ENCODE measurements at places on chromosomes 4 and X.

- no peak for DNase-seq
These were observed 4.6 kb downstream of the SLC38A5 start for GRCh38 chrX:48465336-48465933.

- no peak for DNase-seq
These were observed 69.6 kb downstream of the ENPP6 start for GRCh38 chr4:184147858-184148737.

DNA sequence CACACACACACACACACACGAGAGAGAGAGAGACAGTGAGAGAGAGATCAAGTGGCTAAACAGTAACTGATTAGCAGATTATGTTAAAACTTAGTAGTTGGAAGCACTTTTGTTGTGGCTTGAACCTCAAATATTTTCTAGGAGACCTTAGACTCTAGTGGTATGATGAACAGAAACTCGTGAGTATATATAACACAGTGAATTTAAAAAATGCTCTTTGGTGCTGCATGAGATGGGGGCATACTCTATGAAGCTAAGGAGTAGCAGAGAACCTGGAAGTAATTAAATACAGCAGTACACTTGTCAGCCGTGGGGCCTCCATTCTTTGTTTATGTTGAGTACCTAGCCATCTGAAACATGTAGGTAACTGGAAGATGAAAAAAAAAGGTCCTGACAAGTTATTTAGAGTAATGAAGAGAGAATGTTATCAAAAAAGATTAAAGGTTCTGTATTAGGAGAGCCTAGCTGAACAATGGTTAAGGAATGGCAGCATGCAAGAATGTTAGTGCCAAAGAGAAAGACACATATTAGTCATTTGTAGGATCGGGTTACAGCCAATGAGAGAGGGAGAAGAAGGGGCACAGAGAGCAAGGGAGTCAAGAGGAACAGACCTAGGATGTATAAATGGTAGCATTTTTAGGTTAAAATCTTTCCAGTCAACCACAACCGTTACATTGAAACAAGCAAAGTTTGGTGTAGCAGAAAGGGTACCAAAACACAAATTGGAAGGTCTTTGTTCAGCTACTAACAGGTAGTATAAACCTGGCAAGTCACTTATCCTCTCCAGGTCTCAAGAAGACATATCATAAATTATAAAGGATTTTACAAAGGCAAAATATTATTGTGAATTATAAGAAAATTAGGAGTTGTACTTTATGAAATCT lies 316.7 kb upstream of the DIPK2B start:
- no peak for DNase-seq

DNA sequence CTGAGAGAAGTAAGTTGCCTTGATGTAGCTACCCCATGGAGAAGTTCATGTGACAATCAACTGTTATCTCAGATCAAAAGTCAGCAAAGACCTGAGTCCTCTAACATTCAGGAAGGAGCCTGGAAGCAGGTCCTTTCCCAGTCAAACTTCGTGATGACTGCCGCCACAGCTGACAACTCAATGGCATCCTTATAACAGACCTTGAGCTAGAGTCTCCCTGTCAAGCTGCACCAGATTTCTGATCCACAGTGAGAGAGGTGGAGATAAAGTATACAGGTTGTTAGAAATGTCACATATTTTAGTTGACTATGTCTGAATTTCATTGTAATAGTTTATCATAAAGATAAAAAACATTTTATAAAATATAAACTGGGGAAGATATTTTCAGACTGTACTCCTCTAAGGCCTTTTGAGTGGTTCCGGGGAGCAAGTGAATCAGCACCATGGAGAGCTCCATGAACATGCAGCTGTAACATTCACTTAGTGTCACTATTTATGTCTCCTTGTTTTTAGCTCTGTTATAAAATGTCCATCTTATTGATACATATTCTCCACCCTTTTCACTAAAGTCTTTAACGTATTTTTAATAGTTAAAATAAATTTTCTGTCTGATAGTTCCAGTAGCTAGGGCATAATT lies 1653.5 kb upstream of the AGA start:
- DNase-seq = no peak

DNA sequence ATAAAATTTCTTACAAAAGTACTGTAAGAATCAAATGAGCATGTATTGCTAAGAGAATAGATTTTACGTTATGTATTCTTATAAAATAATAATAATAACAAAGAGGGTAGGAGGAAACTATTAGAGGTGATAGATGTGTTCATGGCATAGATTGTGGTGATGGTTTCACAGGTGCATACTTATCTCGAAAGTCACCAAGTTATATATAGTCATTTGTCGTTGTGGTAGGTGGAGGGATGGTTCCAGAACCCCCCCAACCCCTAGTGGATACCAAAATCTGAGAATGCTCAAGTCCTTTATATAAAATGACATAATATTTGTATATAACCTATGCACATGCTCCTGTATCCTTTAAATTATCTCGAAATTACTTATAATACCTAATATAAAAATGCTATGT lies 36.7 kb upstream of the H2AZ1 start:
- no peak for DNase-seq

- no peak for DNase-seq
These were observed 3.0 kb upstream of the PLAC1 start for GRCh38 chrX:134661295-134661694.

- DNase-seq = no peak
These were observed 57.1 kb downstream of the FREM3 start for GRCh38 chr4:143643399-143643798.

- no peak for DNase-seq
These were observed 196.1 kb downstream of the ZNF330 start for GRCh38 chr4:141416677-141417363.

DNA sequence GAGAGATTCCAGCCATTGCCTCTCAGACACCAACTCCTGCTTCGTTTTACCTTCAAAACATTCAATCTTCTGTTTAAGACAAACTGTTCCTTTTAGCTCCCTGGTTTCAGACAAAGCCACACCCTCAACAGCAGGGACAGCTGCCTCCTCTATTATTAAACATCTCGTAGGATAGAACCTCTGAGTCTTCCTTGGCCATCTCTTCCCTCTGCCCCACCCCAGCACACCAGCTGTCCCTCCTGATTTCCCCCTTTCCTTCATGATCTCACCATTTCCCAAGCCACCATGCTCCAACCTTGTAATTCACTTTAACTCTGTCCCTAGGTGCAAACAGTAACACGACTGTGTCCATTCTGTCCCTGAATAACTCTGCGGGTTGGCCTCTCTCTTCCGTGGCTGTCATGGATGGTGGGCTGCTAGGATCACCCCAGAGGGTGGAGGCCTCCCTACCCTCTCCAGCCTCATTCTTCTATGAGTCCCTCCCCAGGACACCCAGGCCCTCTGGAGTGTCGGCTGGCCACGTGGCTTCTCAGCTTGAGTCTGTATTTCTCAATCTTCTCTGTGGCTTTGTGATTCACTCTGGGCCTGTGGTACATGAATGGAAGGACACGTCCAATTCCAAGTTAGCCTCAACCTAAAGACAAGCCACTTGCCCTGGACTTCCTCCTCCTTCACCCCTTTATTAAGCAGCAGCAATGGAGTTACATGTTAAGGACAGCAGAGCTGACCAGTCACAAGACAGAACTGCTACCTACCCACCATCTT lies 349.9 kb downstream of the FBXW7 start:
- DNase-seq = no peak

- peak; percentile 27 for DNase-seq
These were observed 73.4 kb upstream of the MAGEB2 start for GRCh38 chrX:30141966-30142365.

Data from NCI-H1930 (cell line).